Calu3 (cell line): ENCODE measurements at places on chromosomes 1 and 21. TPM values are rescaled to one million over a fixed set of nuclear protein-coding genes. Genes with fewer than 3 reads are reported as not detected.

Gene TMPRSS15
- not detected in 2 replicates for total RNA-seq

- no peak for DNase-seq
These were observed 60.1 kb downstream of the ELK4 start for GRCh38 chr1:205571747-205572146.

Gene SPAG17
- 0.33 and 1.3 TPM in 2 replicates for total RNA-seq

Gene SPRR2F
- total RNA-seq = not detected in 2 replicates

DNA sequence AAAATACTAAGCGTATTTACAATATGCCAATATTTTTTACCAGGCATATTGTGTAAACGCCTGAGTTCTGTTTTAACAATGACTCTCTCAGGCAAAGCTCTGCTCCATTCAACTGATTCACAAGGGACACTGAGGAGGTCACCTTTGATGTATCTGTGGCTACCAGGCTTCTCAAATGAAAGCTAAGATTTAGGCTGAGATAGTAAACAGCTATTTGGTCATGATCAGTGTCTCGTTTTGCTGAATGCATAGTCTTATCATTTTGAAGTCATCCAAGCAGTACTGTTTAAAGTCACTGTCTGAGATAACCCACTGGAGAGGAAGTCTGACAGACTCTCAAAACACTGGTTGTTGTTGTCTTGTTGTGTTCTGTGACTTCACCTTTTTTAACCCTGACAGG is 13.7 kb upstream of the PLPPR5 start:
- no peak for DNase-seq

Gene CD52
- not detected in 2 replicates for total RNA-seq

- no peak for DNase-seq
These were observed 20.2 kb upstream of the SH2D2A start for GRCh38 chr1:156836892-156837291.

- DNase-seq = peak; percentile 58
These were observed 764 bp downstream of the PKNOX1 start for GRCh38 chr21:42974832-42975820.

- no peak for DNase-seq
These were observed 14.0 kb downstream of the CERS2 start for GRCh38 chr1:150960646-150961045.
